H7 (cell line): ENCODE measurements at places on chromosomes 5 and 9.

DNA sequence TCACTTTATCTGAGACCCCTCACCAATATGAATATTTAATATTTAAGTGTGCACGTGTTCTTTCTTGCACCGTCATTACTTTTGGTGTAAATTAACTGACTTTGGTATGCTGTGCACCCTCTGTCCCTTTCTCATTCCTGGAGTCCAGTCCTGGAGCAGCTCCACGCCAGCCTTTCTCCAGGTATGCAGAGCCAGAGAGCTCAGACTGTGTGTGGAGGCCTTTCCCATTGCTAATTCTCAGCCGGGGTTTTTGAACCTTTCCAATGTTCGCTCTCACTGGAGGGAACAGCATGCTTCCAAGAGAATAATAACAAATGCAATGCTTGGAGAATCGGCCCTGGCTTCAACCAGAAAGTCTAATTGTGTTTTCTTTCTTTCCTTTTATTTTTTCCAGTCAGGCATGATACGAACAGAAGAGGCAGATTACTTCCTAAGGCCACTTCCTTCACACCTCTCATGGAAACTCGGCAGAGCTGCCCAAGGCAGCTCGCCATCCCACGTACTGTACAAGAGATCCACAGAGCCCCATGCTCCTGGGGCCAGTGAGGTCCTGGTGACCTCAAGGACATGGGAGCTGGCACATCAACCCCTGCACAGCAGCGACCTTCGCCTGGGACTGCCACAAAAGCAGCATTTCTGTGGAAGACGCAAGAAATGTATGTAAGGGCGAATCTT lies 41.7 kb downstream of the ADAMTS16 start:
- DNase-seq = no peak

GRCh38 chr9:93262537-93263310 lies 78.8 kb downstream of the WNK2 start:
- peak; percentile 56 for DNase-seq

- DNase-seq = no peak
These were observed 31.9 kb upstream of the CEP120 start for GRCh38 chr5:123455095-123455494.

GRCh38 chr9:113636165-113636564 lies 172.6 kb downstream of the RGS3 start:
- DNase-seq = peak; percentile 19

GRCh38 chr9:93308158-93308602 lies 124.2 kb downstream of the WNK2 start:
- DNase-seq = peak; percentile 56

- DNase-seq = no peak
These were observed 34.0 kb downstream of the PIK3R1 start for GRCh38 chr5:68249520-68249919.

- DNase-seq = no peak
These were observed 95.5 kb upstream of the CACNA1B start for GRCh38 chr9:137781906-137782585.

- no peak for DNase-seq
These were observed 47.3 kb downstream of the TRIO start for GRCh38 chr5:14190194-14191164.

DNA sequence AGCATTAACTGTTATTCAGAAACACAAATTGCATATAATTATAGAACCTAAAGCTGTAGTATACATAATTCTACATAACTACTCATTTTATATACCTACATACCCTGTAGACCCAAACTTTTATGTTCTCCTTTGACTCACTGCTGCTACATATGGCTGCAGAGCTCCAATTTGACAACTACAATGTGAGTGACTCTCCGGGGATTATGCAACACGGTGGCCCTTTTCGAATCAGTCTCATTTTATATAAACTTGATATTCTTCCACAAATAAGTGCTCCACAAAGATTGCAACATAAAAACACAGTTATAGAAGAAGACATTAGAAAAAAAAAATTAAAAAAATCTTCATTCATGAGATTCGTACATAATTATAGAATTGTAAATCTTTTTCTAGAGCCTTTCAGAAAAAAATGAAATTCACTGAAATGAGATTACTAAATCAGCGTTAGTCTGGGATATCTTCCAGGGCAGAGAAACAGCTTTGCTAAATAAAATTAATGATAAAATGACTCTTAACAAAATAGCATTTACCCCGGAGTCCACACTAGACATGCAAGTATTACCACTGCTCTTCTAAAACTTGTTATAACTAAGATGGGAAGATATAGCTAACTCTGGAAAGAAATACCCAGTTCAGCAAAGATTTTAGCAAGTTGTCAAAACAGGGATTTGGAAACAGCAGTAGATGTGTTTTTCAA lies 52.6 kb downstream of the SRFBP1 start:
- DNase-seq = no peak

GRCh38 chr9:80775530-80775929 lies 913.8 kb downstream of the TLE1 start:
- DNase-seq = no peak

DNA sequence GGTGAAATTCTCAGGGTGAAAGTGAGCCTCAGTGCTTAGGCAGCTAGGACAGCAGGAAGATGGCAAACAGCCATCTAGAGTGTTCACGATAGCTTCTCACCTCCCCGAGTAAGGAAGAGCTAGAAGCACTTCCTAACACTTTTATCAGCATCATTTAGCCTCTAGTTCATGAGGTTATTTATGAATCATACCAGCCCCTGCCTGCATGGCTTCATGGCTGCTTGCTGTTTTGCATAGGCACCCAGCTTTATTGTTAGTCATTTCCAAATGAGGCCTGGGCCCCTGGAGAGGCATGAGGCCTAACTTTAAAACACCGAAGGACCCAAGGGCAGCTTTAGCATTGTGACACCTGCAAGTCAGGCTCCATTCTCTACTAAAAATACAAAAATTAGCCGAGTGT lies 134.9 kb upstream of the PANK3 start:
- DNase-seq = no peak

GRCh38 chr9:118455788-118456187 lies 751.6 kb downstream of the TLR4 start:
- DNase-seq = no peak

DNA sequence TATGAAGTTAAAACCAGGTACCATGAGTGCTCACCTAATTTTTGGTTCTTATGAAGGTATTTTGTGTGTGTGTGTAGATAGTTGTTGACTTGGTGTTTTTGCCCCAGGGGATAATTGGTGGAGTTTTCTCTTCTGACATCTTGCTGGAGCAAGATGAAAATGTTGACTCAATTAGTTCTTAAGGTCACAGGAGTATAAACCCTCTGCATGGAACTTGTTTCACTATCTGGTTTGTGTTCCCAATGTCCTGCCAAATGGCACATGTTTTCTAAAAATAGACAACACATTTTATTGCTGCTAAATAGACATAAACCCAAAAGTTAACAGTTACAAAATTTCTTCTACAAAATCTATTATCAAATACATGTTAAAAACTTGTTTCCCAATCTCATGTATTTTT lies 180.9 kb downstream of the FAM170A start:
- no peak for DNase-seq

DNA sequence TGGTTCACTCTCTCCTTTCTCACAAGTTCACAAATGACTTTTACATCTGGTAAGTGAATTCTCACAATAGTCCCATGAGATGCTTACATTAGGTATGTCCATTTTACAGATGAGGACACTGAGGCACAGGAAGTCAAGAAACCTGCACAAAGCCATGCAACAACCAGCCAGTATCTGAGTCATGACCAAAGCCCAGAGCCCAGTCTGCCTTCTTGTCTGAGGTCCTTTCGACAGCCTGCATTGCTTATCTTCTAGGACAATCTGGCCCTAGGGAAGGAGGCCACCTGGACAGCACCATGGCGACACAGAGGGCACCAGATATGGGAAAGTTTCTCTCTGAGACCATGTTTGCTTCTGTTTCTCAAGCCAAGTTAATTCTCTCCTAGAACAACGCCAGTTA lies 197.1 kb downstream of the NSG2 start:
- no peak for DNase-seq

DNA sequence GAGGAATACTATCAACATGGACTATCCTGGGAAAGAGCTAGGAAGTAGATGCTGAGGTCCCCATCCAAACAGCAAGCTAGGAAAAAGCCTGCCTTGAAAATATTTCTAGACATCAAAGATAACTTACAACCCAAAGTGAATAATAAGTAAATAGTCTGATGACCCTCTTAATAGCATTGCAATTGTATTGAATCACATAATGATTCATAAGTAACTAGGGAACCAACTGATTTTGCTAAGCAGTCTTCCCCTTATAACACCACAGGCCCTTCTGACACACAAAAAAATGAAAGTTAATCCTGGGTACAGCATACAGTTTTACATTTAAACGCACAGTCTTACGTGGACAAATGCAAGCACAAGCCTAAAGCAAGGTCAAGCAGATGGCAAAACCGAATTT lies 199.3 kb downstream of the RFK start:
- DNase-seq = no peak

GRCh38 chr5:76617675-76618074 lies 5.5 kb downstream of the F2RL2 start:
- DNase-seq = no peak

- DNase-seq = no peak
These were observed 97.0 kb downstream of the FBXL7 start for GRCh38 chr5:15596936-15597335.

GRCh38 chr9:78438780-78439179 lies 141.9 kb downstream of the PSAT1 start:
- no peak for DNase-seq

GRCh38 chr9:100590481-100590880 lies 12.6 kb downstream of the CAVIN4 start:
- no peak for DNase-seq

DNA sequence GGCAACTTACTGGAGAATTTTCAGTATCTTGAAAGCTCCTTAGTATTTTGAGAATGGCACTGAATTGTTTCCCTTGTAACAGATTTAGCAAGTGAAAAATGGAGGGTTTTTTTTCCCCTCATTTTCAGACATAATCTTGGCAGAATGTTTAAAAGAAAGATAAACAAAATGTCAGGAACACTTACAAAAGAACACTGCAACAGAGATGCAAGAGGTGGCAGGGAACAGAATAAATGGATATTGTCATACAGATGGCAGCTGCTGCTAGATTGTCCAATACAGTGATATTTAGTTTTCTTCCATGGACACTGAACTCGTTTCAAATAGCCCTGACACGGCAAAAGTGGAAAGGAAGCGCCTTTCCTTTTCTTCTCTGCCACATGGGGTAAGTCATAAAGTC lies 76.9 kb upstream of the ZNF608 start:
- DNase-seq = no peak

DNA sequence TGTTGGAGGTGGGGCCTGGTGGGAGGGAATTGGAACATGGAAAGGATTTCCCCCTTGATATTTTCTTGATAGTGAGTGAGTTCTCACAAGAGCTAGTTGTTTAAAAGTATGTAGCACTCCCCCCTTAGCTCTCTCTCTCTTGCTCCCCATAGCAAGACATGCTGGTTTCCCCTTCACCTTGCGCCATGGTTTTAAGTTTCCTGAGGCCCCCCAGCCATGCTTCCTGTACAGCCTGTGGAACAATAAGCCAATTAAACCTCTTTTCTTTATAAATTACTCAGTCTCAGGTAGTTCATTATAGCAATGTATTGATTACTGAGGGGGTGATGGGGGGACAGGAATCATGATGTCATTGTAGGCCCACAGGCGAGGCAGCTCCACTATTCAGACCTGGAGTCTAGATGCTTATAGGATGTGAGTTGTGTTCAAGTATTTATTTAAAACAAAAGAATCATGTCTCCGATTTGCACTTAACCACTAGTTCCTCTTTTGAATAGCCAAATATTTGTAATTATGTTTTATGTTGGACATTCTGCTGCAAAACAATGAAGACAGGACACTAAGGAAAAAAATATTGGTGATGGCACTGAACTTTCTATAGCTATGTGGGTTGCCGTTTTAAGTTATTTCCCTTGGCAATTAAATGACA lies 156.6 kb downstream of the TMEM38B start:
- DNase-seq = no peak

DNA sequence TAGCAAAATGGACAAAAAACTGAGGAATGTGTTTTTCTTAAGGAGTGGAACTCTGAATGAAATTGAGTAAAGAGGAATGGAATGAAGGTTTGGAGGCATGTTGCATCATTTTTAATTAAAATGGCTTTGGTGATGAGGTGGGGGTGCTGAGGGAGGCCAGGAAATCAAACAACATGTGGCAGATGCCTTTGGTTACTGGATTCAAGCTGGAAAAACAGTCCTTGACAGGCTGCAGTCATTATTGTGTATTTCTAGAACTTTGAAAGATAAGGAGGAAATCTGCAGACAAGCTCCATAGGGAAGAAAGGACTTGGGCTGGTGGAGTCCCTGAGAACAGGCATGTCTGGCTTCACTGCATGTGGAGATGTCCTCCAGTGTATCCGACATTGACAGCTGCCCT lies 203.5 kb upstream of the HAPLN1 start:
- DNase-seq = no peak

DNA sequence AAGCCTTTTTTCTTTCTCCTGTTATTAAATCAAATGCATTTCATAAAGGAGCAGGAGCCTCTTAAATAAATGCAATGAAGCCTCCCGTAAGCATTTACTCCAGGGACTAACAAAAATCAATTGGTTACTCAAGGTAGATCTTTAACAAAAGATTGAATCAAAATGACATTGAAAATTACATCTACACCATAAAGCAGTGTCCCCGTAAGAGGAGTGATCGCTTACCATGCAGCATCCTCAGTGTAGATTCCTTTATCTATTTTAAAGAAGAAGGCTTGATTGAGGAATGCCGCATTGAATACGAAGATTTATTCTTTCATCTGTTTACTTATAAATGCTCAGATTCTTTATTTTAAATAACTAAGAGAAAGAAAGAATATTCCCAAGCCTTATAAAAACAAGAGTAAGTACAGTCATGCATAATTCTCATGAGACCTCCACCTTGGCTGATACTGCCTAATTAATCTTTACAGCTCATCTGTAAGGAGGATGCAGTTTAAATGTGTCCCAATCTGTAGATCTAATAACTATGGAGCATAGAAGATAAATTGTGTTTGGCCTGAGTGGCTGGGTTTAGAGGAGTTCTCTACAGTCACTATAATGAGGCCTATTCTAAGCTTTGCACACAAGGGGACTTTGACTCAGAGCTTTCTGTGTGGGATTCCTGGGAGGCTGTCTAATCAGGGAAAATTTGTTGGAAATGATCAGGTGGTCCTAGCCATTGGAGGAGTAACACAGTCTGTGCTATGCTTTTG lies 55.1 kb downstream of the PLPPR1 start:
- DNase-seq = no peak

DNA sequence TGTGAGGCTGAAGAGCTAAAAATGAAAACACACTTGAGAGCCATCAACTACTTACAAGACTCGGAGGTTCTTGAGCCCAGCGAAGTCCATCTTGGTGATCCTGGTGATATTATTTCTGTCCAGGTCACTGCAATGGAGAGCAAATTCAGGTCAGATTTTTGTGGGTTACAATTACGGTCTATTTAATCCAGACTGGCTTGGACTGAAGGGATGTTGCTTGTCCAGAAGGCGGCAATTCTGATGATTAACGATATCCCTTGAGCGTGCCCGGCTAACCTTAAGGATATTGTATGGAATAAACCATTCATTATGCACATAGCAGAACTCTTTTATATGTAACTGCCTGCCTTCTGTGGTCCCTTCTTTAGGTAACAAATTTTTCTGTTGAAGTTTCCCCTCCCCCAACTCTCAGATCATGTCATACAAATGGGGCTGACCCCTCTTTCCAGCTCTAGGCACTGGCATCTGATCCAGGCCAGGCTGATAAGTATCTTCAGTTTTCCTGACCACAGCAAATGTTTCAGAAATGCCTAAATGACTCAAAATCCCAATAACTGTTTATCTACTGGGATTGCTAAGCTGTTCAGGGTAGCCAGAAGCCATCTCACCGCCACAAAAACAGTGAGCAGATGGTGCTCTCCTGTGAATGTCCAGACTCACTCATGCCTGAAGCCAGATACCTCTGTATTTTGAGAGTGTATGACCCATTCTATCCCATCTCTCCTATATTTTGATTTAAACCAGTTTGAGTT lies 49.4 kb downstream of the SLIT3 start:
- no peak for DNase-seq
